Kidney tubule cell (primary cell): ENCODE measurements at places on chromosomes 2 and 18.

DNA sequence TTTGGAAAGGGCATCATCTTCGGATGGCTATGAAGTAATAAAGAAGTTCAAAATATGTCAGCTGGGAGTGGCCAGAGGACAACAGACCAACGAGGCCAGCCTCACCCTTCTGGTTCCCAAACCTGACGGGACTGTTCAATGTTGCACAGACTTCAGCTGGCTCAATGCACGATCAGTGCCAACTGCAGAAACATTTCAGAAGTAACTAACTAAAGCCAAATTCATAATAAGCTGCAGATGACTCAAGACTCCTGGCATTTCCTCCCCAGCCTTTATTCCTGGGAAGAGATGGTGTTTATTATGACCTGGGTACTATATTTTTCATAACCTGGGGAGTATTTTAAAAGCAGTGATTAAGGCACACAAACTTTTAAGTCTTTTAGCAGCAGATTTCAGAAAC is 3.8 kb upstream of the ATP6V1C2 start:
- peak; percentile 52 for DNase-seq

- peak; percentile 35 for DNase-seq
Observed at GRCh38 chr2:183967756-183968155, 630.6 kb upstream of the ZNF804A start.

GRCh38 chr18:57542812-57543427 is 43.6 kb downstream of the FECH start:
- no peak for DNase-seq

DNA sequence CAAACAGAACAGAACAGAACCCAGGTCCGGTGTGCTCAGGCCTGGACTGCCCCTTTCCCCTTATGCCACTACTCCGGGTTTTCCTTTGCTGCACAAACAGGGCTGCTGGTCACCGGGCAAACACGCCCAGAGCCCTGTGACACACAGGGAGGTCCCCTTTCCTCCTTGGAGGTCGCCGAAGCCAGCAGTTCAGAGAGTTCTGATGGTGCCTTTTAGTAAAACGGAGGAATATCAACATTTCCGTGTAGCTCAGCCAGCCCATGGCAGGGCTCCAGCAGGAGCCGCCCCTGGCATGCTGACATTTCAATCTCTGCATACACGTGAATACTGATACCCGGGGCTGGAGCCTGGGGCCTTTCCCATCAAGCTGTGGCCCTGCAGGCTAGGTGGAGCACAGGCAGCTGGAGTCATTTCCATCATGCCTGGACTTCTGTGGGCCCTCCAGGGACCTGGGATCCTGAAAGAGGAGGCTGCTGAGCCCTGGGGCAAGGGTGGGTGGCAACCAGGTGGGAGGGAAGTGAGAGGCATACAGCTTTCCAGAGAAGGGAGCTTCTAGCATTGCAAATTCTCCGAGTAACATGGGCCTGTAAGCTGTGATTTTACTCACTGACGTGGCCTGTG is 91.4 kb upstream of the PXDN start:
- peak; percentile 13 for DNase-seq

DNA sequence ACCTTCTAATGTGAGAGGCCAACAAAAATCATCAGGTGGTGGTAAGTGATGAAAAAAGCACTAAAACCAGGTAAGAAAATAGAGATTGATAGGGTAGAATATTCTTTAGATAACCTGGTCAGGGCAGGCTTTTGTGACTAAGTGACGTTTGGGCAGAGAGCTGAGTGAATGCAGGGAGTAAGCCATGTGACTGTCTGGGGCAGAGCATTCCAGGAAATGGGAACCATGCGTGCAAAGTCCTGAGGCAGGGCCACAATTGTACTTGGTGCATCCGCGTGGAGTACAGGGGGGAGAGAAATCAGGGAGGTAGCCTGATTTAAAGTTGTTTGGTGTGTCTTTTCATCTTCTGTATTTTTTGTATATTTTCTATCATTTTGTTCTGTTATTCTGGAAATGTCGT is 102.5 kb downstream of the LYPD6B start:
- peak; percentile 19 for DNase-seq

- peak; percentile 20 for DNase-seq
Observed at GRCh38 chr2:237427769-237428506, 14.0 kb upstream of the COL6A3 start.

DNA sequence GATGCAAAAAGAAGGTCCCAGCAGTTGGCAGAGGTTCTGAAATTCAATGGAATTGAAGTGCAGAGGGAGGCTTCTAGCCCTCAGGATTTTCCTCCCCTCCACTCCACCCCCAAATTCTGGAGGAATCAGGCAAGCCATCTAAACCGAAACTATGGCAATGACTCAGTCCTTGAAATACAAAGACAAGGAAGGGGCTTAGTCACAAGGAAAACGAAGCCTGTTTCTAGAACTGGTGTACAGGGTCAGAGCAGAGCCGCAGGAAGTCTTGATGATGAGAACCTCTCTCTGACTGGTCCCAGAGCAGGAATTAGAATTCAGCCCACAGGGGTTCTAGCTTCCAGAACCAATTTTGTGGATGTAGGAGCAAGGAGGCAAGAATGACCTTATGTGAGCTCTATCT is 111.7 kb upstream of the SCN1A start:
- DNase-seq: peak; percentile 89

- DNase-seq: peak; percentile 77
Observed at GRCh38 chr2:44916291-44916690, 25.2 kb upstream of the SIX3 start.

DNA sequence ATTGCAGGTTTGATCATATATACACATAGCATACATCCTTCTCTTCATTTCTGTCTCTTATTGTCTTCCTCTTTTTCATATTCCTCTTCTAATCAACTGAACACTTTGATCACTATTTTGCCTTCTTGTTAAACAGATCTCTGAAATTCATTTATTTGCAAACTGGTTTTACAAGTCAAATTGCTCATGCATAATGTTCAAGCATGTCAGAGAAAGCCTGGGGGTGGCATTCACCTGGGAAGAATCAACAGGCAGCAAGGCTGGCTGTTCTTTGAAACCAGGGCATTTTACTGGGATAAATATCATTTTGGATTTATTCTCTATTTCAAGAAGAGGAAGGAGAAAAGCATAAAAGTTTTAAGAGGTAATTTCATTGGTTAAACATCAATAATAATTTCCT is 66.9 kb upstream of the LRATD1 start:
- no peak for DNase-seq

GRCh38 chr2:111896024-111896423 is 2.4 kb upstream of the MERTK start:
- DNase-seq: no peak

DNA sequence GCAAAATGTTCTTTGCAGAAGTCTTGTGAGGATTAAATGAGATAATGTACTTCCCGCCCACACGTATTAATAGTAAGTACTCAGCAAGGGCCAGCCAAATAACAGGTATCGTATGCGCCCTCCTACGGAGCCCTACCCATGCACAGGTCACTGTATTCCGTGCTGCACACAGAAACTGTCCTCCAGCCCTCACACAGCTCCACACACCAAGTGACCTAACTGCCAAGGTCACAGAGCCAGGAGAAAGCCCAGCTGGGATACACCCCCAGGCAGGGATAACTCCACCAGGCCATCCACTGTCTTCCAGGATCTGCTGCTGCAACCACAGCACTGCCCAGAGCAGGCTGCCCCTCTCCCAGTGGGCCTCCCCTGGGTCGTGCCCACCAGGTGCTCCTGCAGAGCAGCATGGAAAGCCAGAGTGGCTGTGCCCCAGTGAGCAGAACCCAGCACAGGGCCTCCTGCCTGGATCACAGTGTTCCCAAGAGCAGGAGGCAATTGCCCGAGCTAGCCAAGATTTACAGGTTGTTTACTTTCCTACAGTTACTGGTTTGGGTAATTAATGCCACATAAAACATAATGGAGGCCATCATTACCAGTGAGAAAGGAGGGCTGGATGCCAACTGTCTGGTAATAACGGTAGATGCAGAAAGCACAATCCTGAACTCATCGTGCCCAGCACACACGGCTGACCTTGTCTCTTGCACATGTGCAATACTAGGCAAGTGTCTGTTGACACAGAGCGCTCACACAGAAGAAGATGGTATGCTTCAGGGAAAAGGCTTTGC is 24.4 kb downstream of the TFCP2L1 start:
- DNase-seq: no peak

GRCh38 chr2:36541891-36542595 is 55.9 kb downstream of the FEZ2 start:
- DNase-seq: no peak

DNA sequence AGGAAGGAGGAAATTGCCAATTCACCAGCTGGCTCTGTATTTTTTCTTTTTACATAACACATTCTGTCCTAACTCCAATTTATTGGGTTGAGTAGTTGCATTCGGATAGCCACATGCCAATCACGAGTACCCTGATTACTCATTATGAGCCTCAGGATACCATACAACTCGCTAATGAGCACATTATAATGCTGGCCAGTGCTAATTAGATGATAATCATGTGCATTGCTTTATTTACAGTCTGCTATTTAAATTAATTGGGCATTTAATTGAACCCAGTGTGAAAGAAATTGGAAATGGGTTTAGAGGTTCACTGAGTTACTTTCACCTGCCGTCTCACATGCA is 15.2 kb downstream of the G6PC2 start:
- DNase-seq: no peak
